ENCODE measurements at places on chromosomes 7 and 10.

DNA sequence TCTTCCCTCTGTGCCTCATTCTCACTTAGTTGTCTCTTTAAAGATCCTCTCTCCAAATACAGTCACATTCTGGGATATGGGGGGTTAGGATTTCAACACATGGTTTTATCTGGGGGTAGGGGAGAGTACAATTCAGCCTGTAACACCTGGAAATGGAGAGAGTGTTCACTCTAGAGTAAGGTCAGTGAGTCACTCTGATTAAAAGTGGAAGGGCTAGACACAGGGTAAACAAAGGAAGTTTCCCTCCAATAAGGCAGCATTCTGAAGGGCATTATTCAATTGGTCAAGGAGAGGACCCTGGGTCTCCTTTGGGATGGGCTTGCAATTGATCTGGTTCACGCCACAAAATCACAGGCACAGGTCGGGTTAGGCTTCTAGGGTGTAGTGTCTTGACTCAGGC lies 232.8 kb upstream of the NPSR1 start:
- DNase-seq = no peak

- DNase-seq = no peak
These were observed 96.1 kb downstream of the COL28A1 start for GRCh38 chr7:7439564-7439963.

- DNase-seq = no peak
These were observed 8.4 kb downstream of the GTF2IRD1 start for GRCh38 chr7:74461970-74462706.

DNA sequence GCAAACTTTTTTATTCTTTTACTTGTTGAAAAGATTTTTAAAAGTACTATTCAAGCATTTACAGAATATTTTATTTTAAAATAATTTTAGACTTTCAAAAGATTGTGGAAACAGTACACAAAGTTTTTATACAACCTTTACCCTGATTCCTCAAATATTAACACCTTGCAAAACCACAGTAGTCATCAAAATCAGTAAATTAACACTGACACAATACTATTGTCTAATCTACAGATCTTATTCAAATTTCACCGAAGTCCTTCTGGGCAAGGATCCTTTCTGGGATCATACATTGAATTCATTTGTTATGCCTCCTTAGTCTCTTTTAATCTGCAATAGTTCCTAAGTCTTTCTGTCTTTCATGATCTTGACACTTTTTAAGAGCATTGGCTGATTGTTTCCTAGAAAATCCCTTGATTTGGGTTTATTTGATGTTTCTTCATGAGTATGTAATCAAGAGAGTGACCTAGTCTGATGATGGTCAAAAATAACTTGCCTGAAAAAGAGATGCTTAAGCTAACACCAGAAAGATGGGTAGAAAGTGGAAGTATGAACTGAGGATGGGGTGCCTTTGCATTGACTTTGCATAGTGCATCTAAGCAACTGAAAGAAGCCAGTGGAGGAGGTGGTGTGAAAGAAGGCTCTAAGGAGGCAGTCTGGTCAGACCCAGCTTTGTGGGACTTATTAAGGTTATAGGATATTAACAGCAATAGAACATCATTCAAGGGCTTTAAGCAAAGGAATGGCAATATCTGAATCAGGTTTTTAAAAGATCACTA lies 9.7 kb downstream of the STAMBPL1 start:
- DNase-seq = no peak

GRCh38 chr7:133977409-133978274 lies 149.5 kb upstream of the LRGUK start:
- no peak for DNase-seq

DNA sequence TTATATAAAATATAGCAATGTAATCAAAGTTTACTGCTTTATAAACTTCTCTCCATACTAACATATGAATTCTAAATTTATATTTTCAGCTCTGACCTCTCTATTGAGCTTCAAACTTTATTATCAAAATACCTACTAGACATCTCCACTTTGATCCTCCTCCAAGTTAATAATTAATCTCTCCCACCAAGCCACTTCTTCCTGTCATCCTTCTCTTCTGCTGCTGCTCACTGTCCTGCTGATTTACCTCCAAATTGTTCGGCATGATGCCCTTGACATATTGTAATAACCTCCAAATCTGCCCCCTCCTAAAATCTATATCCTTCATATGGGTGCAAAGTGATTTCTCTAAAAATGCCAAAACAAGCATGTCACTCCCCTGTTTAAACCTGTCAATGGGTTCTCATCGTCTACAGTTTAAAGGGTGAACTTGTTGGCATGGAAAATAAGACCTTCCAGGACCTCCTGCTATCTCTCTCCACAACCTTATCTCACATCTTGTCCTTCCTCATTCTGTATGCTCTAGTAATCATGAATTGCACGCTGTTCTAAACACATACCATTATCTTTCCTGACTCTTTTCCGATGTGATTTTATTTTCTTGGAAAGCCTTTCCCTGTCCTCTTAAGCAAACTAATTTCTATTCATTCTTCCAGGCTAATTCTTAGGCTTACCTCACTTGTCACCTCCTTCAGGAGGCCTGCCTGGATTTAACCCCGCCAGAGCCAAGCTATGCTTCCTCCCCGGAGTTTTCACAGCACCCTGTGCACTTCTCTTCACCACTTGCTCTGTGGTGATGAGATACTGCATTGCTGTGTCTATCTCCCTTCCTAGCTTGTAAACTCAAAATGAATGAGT lies 52.1 kb upstream of the STK17A start:
- DNase-seq = no peak
